Activated T-helper 2 cell treated with anti-CD3 and anti-CD28 coated beads, Interferon-gamma antibody, Interleukin-2, Interleukin-4, amounts not matched to agents 10 μg/mL and 5 μg/mL and 100 μg/mL, durations not matched to agents 14 hours and 24 hours and 36 hours (primary cell): ENCODE measurements at places on chromosomes 1 and 21.

DNA sequence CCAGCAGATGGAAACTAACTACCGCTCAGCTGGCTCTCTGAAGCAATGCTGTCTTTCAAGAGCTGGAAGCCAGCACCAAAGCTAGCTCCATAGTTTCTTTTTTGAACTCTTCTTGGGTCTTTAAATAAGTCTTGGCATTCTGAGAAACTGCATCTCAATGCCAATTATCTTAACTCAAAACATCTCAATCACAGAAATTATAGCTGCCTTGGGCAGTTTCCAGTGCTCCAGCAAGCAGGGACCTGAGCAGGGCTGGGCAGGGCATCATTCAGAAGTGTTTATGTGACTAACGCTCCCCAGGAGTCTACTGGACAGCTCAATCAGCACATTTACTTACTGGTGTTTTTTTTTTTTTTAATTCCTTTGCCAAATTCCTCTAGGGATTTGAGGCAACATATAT lies 18.3 kb upstream of the PADI4 start:
- DNase-seq, result no peak

DNA sequence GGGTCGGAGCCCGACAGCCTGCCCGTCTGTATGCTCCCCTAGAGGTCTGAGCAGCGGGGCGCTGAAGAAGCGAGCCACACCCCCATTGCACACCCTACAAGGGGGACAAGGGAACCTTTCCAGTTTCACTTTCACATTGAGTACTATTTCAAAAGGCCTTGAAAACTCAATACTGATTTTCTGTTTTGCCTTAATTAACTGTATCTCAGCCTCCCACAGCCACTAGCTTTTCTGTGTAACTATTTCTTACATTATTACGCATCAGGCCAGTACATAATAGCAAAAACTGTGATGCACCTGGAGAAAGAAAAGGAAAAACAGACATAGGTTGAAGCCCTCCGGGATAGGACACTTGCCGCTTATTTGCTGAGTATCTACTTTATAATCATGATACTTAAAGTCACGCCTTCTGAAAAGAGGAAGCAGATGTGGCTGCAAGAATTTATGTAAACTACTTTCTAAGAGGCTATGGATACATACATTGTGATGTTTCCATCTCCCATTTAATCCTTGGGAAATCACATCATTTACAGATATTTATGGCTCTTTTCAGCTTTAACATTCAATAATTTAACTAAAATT lies 1719.5 kb downstream of the MRPL39 start:
- DNase-seq, result peak; percentile 31

- no peak for DNase-seq
Observed at GRCh38 chr1:119226321-119226720, 85.9 kb upstream of the WARS2 start.

- no peak for DNase-seq
Observed at GRCh38 chr1:109535971-109536491, 3.6 kb upstream of the GPR61 start.

GRCh38 chr1:225441314-225442122 lies 13.7 kb upstream of the LBR start:
- DNase-seq, result peak; percentile 6

GRCh38 chr1:203287109-203287893 lies 18.0 kb upstream of the BTG2 start:
- DNase-seq, result peak; percentile 82
